ENCODE measurements at places on chromosomes 4 and X.

- DNase-seq: no peak
These were observed 211.9 kb upstream of the UGT8 start for GRCh38 chr4:114386637-114387233.

- no peak for DNase-seq
These were observed 109.4 kb downstream of the ZNF518B start for GRCh38 chr4:10347815-10348214.

- no peak for DNase-seq
These were observed 546.1 kb downstream of the PPP4R3C start for GRCh38 chrX:26916991-26917390.

- no peak for DNase-seq
These were observed 149.4 kb downstream of the NDST4 start for GRCh38 chr4:114964026-114964425.

DNA sequence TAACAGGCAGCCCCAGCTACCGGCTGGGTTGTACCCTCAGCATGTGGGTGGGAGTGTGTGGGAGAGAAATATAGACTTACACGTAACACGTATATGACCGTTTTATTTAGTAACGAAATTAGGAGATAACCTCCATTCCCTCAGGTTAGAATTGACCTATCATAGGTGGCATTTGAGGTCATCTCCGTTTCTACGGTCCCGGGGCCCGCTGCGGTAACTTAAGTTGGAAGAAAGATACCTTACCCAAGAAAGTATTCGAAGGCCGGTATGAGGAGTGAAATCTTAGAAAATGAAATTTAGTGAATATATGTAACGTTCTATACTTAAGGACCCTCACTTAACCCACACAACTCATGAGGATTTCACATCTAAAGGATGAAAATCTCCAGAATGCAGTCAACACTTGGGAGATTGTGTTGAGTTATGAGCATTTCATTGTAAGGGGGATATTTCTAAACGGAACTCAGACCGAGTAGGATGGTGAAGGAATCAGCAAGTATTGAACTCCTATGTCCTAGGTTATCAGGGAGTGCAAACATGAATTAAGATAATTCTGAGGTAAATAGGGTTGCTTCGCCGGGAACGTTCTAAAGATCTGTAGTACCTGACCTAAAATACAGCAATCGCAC is 891 bp downstream of the CISD2 start:
- no peak for DNase-seq

- no peak for DNase-seq
These were observed 25.8 kb upstream of the ARHGAP24 start for GRCh38 chr4:85448906-85449890.

- no peak for DNase-seq
These were observed 10.0 kb downstream of the NAA11 start for GRCh38 chr4:79315891-79316290.

GRCh38 chr4:108779958-108780357 is 17.1 kb upstream of the ETNPPL start:
- no peak for DNase-seq

DNA sequence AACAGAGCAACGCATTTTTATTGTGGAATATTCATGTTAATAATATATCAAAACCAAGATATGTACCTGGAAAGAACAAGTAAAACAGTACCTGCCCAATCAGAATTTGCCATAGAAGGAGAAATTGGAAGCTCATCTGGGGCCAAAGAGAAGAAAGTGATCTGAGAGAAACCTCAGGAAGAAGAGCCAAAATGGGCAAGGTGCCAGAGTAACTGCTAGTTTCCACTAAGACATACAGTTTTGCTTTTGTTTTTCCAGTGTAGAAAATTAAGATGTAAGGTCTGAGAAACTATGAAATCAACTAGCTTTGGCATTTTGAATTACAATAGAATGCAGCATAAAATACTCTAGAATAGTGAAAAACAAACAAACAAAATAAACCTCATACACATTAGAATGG is 2201.2 kb downstream of the ARAP2 start:
- no peak for DNase-seq

- no peak for DNase-seq
These were observed 2.3 kb downstream of the RFC1 start for GRCh38 chr4:39363773-39364393.

DNA sequence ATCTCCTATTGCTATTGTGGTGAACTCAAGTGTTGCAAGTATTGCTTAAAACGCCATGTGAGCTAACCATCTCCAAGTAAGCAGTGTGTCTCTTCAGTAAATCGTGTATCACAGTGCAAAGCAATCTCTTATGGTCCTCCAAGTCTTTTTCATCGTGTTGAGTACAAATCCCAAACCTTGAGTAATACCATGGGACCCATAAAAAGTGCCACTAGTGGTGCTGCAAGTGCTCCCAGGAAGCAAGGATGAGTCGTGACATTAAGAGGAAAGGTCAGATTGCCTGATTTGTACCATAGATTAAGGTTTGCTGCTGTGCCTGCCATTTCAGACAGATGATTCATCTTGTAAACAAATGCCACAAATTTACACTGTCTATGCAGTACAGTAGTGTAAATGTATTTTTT is 66.9 kb upstream of the BMPR1B start:
- peak; percentile 44 for DNase-seq

- no peak for DNase-seq
These were observed 25.9 kb downstream of the COL25A1 start for GRCh38 chr4:109276482-109277095.

DNA sequence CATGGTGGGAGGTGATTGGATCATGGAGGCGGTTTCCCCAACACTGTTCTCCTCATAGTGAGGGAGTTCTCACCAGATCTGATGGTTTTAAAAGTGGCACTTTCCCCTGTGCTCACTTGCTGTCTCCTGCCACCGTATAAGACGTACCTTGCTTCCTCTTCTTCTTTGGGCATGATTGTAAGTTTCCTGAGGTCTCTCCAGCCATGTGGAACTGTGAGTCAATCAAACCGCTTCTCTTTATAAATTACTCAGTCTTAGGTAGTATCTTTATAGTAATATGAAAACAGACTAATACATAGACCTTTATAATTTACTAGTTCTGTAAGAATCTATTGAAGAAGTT is 82.5 kb upstream of the PITX2 start:
- DNase-seq: no peak

- no peak for DNase-seq
These were observed 12.1 kb upstream of the TLR8 start for GRCh38 chrX:12894074-12895030.

DNA sequence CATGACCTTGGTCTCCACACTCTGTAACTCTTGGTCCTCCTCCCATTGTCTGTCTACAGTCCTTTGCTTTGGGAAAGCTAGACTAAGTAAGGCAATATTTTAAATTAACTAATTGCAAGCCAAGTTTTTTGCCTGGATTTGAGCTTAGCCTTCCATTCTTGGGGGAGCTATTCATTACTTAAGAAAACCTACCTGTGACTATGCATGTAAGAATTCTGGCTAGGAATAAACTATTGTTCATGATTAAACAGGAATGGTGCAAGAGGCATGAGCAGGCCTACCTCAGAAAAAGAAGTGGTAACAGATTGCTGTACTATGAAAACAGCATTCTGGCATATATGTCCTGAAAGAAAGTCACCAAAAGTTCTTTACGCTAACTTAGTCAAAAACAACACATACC is 309.4 kb downstream of the MAPK10 start:
- DNase-seq: no peak

DNA sequence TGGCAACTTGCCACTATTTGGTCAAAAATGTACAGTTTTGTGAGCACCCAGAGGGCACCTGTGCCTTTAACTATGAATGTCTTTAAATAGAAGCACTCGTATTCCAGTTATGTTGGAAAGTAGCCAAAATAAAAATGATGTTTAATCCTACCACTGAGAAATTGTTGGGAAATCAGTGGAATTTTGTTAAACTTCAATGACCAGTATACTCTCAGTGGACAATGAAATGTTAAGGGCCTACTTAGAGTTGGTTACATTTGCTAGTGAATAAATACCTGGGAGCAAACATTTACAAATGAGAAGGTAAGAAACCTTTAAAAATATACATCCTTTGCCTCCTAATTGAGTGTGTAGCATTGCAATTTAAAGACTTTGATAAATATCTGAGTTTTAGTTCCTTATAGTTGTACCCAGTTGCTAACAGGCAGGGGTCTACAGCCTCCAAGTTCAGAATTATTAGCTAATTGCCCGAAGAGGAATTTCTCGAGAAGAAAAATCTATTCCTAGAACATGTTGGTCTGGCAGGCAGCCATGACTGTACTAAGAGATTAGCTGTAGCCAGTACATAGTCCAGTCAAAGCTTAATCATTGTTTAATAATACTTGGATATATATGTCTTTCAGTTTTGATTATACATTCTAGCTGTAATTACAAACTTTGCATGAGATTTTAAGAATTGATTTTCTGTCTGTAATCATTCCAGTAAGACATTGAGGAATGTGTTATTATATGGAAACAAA is 93.2 kb downstream of the IL1RAPL2 start:
- DNase-seq: no peak

DNA sequence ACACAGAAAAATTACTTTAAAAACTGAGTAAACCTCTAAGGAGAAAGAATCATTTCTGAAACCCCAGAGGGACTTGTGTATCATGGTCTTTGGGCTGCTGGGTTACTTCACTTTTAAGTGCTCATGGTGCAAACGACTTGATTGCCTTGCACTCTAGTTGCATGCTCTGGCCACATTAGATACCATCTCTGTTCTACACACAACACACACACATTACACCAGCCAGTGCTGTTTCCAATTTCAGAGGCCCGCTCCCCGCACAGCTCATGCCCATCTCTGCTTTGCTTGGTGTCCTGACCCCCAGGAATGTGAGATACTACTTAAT is 2.1 kb downstream of the PPP3CA start:
- DNase-seq: no peak

All from AG09309 (cell line).